ENCODE measurements at places on chromosomes 5 and 9. TPM values are rescaled to one million over a fixed set of nuclear protein-coding genes. Genes with fewer than 3 reads are reported as not detected.
A peak's percentile ranks its signal among the peaks of the same experiment; 100 is the strongest.

The LRRC19 gene
- total RNA-seq = not detected

The TAF1L gene
- total RNA-seq = not detected

The FCN1 gene
- total RNA-seq = not detected

The OLFML2A gene
- total RNA-seq = 37.4 TPM

The GDA gene
- 0.58 TPM for total RNA-seq

The PCDHGA6 gene
- 0.57 TPM for total RNA-seq

The RIC1 gene
- 36.4 TPM for total RNA-seq

The SLC6A19 gene
- total RNA-seq = not detected

The GKAP1 gene
- total RNA-seq = 9.6 TPM

DNA sequence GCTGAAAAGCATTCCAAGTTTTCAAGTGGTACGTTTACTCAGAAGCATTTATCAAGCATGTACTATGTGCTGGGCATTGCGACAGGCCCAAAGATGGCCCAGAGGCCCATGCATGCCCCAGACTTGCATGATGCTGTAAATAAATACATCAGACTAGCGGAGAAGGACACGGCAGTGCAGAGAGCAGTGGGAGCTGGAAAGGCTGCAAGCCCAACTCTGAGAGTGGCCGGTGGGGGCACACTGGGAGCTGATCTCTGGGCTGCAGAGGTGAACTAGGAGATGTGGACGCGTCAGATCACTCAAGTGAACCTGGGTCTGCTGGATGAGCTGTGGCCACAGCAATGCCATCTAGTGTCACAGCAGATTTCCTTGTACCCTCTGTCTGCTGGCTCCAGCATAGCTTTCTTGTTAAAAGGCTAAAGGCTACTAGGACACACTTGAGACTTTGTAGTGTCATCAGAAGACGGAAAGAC lies 246.9 kb downstream of the FANCC start:
- peaks cover 13% of the 10 kb centered on the region for H3K4me1 ChIP-seq
- no peak overlapping the region for H3K4me3 ChIP-seq
- peaks cover 18% of the 10 kb centered on the region for H3K36me3 ChIP-seq
- peak overlapping the region; percentile 81 for H3K27ac ChIP-seq
- H3K27me3 ChIP-seq = no peaks in the 10 kb centered on the region

DNA sequence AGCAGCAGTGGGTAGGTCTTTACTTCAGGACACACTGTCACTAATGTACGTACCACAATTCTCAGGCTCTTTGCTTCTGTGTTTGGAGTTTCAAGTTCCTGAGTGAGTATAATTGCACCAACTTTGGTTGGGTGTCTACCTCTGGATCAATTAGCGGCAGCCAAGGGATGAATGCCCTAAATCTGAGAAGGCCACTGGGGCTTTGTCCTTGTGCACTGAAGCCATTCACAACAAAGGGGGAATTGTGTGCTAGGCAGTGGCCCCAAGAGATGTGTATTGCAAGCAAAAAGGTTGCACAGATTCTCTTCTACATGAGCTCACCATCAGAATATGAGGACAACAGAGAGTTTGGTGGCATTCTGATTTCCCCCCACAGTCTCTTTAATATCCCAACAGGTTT lies 3.9 kb upstream of the PHF24 start:
- H3K4me3 ChIP-seq = no peak overlapping the region
- H3K4me1 ChIP-seq = no peaks in the 10 kb centered on the region
- H3K27me3 ChIP-seq = peaks cover 85% of the 10 kb centered on the region
- no peaks in the 10 kb centered on the region for H3K36me3 ChIP-seq
- no peak for DNase-seq

DNA sequence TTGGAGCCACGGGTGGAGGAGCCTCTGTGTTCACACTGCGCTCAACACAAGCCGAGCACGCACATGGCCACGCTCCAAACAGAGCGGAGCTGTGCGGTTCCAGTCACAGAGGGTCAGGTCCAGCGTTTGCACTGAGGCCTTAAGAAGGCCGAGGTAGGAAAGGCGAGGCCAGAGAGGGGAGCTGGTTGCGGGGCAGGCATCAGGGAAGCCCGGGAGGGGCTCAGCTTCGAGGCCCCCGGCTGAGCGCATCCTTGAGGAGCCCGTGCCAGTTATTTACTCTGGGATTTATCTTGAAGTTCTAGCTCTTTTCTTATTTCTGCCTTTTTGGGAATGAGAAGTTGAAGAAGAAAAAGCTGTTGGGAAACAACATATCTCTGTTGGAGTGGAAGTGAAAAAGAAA lies 140.8 kb downstream of the IRX1 start:
- H3K27ac ChIP-seq = no peak overlapping the region
- no peak overlapping the region for H3K4me3 ChIP-seq
- no peaks in the 10 kb centered on the region for H3K27me3 ChIP-seq
- DNase-seq = no peak
- peaks cover 28% of the 10 kb centered on the region for H3K4me1 ChIP-seq

GRCh38 chr9:111871499-111871855 lies 25.1 kb upstream of the UGCG start:
- H3K36me3 ChIP-seq = no peaks in the 10 kb centered on the region
- H3K27me3 ChIP-seq = no peaks in the 10 kb centered on the region
- no peak overlapping the region for H3K27ac ChIP-seq
- H3K4me3 ChIP-seq = no peak overlapping the region
- DNase-seq = no peak
- H3K4me1 ChIP-seq = peaks cover 11% of the 10 kb centered on the region

DNA sequence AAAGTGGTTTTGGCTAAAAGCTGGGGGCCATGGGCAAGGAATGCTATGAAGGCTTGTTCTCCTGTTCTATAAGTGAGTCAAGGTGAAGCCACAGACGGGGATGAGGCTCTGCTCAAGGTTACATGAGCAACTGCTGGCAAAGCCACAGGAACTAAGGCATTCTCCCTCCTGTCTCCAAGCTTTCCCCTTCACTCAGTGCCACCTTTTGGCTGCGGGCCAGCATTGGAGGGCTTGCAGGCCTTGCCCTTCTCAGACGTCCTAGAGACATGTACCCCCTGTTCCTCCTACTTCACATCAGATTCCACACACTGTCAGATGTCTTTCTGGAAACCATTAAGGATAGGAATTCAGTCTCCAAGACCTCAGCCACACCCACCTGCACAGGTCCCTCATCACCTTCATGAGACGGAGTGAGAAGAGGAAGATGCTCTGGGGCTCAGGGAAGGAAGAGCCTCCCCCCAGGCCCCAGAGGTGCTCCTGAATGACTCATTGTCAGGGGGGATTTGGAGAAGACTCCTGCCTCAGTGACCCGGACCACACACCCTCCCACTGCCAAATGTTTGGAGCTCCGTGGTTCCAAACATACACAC lies 20.5 kb upstream of the MEIKIN start:
- no peak for DNase-seq
- H3K36me3 ChIP-seq = no peaks in the 10 kb centered on the region
- H3K4me3 ChIP-seq = no peak overlapping the region
- no peaks in the 10 kb centered on the region for H3K4me1 ChIP-seq

- no peaks in the 10 kb centered on the region for H3K4me1 ChIP-seq
- no peak overlapping the region for H3K4me3 ChIP-seq
- no peak overlapping the region for H3K27ac ChIP-seq
- H3K36me3 ChIP-seq = no peaks in the 10 kb centered on the region
Observed at GRCh38 chr5:114984796-114985195, 184.9 kb downstream of the TRIM36 start.

GRCh38 chr5:78961743-78962142 lies 23.4 kb downstream of the ARSB start:
- H3K27me3 ChIP-seq = no peaks in the 10 kb centered on the region
- peaks cover 3% of the 10 kb centered on the region for H3K36me3 ChIP-seq
- peaks cover 3% of the 10 kb centered on the region for H3K4me1 ChIP-seq
- H3K27ac ChIP-seq = no peak overlapping the region

DNA sequence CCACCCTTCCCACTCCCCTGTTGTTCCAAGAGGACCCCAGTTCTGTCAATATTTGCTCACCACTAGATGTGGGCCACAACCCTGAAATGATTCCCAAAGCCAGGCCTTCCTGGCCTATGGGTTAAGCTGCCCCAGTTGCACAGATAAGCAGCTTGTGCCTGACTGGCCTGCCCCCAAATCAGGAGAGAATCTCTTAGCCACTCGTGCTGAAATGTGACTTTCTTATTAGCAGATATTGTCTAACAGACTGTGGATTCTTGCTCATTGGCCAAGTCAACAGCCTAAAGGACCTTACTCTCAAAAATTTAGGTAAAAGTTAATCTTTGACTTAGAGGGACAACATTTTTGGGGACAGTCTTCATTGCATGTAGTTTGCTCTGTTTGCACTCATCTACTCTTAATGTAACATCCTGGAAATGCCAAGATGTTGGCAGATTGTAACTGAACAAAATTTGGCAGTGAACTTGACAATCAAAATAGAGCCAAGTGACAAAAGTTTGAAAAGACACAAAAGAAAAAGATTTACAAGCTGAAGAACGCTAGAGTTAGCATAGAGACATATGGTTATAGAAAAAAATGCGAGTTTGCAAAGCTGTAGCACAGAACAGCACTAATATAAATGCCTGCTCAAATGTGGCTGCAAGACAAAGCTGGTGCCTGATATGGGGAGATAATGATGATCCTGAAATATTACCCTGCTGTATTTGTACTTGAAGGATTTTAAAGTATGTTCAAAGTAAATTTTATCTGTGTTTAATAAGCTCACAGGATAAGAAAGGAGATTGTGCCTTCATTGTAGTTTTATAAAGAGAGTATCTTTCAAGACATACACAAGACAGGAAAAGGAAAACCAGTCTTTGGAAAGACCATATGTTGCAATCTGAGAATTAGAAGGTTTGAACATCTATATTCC lies 29.0 kb upstream of the FSD1L start:
- no peaks in the 10 kb centered on the region for H3K36me3 ChIP-seq
- no peaks in the 10 kb centered on the region for H3K27me3 ChIP-seq
- DNase-seq = no peak
- peaks cover 13% of the 10 kb centered on the region for H3K4me1 ChIP-seq

DNA sequence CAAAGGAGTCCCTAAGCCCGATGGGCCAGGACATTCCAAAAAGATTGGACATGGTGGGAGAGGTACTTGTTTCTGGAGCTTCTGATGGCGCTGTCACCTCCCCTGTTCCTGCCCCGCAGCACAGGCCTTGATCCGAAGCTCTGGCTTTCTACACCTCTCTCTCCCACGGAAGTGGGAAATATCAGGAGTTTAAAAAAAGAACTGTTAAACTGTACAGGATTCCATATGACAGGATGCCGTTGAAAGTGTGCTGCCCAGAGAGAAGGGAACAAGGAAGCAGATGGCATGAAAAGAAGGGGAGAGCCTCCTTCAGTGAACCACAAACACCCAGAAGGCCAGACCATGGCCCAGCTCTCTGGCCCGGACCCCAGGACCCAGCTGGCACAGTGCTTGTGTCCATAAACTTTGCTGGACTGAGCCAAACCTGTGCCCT lies 26.8 kb upstream of the SLC2A8 start:
- H3K27me3 ChIP-seq = no peaks in the 10 kb centered on the region
- peaks cover 4% of the 10 kb centered on the region for H3K4me1 ChIP-seq
- H3K27ac ChIP-seq = no peak overlapping the region

DNA sequence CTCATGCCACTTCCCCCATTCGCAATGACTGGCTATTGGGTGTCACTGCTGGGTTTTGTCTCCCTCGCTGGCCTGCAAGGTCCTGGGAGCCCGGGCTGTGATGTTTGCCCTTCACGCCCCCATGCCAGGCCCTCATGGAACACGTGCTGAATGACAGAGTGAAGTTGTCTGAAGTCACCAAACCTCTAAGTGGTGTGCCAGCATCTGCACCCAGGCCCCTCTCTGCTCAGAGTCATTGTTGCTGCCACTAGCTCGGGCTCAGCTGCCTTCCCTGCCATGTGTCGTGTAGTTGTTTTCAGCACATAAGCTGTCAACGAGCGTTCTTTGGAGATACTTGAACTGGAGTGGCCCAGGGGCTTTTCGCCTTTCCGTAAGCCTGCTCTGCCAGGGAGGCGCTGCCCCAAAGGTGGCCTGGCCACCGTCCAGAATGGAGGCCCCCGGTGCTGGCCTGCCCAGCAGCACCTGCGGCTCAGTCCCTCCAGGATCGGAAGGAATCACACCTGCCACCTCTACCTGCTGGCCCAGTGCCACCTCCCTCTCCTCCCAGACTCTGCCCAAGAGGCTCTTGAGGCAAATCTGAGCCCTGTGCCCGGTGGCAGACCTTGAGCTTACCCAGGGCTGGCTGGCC lies 250.1 kb downstream of the PBX3 start:
- DNase-seq = no peak
- peaks cover 8% of the 10 kb centered on the region for H3K27me3 ChIP-seq
- no peak overlapping the region for H3K4me3 ChIP-seq
- H3K27ac ChIP-seq = no peak overlapping the region
- no peaks in the 10 kb centered on the region for H3K36me3 ChIP-seq
- H3K4me1 ChIP-seq = no peaks in the 10 kb centered on the region

DNA sequence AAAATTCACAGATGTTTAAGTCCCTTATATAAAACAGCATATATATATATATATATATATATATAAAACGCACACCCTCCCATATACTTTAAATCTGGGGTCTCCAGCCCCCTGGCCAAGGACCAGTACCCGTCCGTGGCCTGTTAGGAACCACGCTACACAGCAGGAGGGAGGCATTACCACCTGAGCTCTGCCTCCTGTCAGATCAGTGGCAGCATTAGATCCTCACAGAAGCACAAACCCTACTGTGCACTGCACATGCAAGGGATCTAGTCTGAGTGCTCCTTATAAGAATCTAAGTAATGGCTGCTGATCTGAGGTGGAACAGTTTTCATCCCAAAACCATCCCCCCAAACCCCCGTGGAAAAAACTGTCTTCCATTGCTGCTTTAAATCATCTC lies 9.0 kb downstream of the PSIP1 start:
- DNase-seq = no peak
- H3K36me3 ChIP-seq = peaks cover 34% of the 10 kb centered on the region
- H3K4me3 ChIP-seq = no peak overlapping the region
- H3K27me3 ChIP-seq = no peaks in the 10 kb centered on the region
- H3K27ac ChIP-seq = no peak overlapping the region

DNA sequence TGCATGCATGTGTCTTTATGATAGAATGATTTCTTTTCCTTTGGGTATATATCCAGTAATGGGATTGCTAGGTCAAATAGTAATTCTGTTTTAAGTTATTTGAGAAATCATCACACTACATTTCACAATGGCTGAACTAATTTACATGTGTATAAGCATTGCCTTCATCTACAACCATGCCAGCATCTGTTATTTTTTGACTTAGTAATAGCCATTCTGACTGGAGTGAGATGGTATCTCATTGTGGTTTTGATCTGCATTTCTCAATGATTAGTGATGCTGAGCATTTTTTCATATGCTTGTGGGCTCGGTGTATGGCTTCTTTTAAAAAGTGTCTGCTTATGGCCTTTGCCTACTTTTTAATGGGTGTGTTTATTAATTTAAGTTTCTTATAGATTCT lies 102.3 kb upstream of the CCDC112 start:
- H3K36me3 ChIP-seq = no peaks in the 10 kb centered on the region
- DNase-seq = no peak
- H3K4me1 ChIP-seq = peaks cover 2% of the 10 kb centered on the region
- H3K27me3 ChIP-seq = no peaks in the 10 kb centered on the region
- no peak overlapping the region for H3K4me3 ChIP-seq
- no peak overlapping the region for H3K27ac ChIP-seq

DNA sequence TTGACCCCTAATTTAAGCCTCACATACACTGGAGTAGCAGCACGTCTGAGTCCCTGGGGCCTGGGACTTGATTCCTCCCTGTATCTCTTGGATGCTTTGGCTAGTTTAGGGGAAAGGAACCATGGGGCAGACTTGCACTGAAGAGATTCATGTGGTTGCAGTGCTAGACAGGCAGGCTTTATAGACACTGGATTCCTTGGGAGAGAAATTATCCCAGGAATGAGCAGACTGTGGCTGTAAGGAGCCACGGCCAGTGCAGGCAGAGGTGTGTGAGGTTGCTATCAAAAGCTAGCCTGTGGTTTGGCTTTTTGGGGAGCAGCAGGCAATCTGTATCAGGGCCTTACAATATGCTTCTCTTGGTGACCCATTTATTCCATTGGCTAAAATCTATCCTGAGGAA lies 20.5 kb upstream of the PITX1 start:
- H3K27me3 ChIP-seq = peaks cover 94% of the 10 kb centered on the region
- no peak for DNase-seq
- no peak overlapping the region for H3K27ac ChIP-seq
